Uterus (tissue), 4 donors: ENCODE measurements at places on chromosomes 3 and 15.

DNA sequence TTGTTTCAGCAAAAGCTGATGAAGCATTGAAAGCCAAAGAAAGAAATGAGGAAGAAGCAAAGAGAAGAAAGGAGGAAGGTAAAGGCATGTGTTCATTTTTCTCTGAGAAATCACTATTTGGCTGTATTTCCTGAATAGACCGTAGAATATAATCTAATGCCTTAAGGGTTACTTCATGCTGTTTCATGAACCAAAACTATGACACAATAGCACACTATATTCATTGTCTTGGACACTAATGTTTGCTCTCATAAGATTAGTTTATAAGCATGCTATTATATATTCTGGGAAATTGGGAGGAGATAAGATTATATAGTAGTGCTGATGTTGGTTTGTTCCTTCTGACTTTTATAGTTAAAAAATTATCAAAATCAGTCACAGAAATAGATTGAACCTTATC is 110.1 kb upstream of the MLF1 start:
- DNase-seq, result no peak

- DNase-seq, result no peak
Observed at GRCh38 chr3:43266451-43266850, 19.9 kb upstream of the SNRK start.

GRCh38 chr3:72044231-72044855 is 259.4 kb upstream of the PROK2 start:
- DNase-seq, result no peak

DNA sequence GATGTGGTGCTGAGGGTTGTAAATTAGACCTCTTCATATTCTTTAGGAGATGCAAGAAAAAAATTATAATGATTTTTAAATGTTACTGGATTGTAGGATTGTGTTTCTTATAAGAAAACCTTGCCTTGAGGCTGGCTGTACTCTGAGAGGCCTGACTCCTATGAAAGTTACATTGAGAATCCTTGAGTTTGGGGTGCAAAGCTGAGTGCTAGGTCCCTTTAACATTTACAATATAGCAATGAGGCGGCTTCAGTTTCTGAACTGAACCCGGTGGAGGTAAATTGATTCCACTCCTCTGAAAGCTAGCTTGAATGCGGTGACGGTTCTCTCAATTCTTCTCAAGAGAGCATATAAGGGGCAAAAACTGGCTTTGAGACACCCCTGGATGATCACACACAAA is at the start of gene TMPRSS7:
TMPRSS7 (plus strand) TSS at position 301 of the 400 bp plus-strand sequence. CDS start 110 bp downstream, outside the sequence.
- no peak for DNase-seq

DNA sequence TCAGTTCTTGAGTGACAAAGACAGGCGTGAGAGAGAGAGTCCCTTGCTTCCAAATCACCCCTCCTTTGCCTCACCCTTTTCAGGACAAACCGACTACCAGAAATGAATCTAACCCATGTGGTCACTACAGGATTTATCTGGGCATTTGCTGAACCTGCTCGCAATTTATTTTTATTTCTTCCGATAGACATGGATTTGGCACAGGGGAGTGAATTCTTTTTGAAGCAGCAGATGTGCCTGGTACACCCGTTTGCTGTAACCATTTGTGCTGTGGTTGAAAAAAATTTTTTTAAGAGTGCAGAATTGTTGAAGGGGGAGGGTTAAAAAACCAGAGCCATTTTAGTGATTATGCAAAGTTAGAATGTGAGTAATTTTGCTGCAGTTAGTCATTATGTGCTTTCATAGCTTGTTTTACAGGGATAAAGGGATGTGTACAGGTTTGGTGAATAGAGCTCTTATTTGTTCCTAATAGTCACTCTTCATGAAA is 442.0 kb downstream of the LPP start:
- no peak for DNase-seq

GRCh38 chr3:55654123-55654760 is 167.1 kb upstream of the WNT5A start:
- no peak for DNase-seq

GRCh38 chr3:104564045-104564643 is 802.6 kb upstream of the ALCAM start:
- DNase-seq, result no peak

DNA sequence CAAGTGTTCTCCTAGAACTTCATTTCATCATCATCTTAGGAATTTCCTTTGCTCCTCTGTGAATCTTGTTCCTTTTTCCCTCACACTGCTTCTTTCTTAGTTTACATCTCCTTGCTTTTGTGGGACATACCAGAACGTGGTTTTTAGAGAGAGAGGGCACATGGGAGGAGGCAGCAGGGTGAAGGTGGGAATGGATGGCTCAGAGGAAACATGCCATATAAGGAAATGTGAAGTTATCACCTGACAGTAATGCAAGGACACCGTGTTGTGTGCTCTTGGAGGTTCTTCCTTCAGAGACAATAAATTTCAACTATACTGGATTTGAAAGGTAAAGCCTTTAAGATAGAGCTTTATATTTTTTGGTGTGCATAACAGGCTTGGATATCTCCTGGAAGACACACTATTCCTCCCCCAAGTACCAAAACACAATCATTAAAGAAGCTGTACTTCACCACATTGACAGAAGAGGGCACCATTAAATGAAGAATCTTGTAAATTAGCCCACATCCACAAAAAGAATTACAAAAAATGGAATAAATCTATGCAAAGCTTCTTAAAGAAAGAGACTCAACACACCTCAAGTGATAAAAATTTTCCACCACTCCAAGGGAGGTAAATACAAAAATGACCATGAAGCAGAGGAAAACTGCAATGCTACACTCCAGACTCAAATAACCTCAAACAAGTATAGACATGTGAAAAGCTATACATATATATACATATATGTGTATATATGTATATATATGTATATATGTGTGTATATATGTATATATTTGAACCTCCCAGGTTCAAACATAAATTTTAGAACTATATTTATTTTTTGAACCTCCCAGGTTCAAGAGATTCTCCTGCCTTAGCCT is 26.1 kb downstream of the RPL39L start:
- no peak for DNase-seq

GRCh38 chr3:106119614-106120082 is 250.8 kb upstream of the CBLB start:
- no peak for DNase-seq

DNA sequence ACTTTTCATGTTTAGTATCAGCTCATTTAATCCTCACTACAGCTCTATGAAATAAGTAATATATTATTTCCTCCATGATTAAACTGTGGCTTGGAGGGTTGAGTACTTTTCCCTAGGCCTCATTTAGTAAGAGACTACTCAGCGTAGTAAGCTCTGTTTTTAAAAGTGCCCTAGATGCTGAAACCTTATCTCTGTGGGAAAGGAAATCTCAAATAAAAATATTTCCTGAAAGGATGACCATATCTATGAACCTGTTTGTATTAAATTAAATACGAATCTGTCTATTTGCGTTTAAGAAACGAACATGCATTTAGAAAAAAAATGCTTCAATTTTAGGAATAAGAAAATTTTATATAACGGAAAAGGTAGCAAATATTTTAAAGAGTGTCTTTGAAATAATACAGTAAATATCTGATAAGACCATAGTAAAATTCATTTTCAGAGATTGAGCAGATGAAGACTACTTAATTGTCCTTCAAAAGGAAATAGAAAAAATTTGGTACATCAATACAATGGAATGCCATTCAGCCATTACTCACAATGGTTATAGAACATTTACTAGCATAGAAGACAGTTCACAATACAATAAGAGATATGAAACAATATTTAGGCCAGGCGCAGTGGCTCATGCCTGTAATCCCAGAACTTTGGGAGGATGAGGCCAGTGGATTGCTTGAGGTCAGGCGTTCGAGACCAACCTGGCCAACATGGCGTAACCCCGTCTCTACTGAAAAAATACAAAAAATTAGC is 56.2 kb downstream of the ATG7 start:
- DNase-seq, result no peak

DNA sequence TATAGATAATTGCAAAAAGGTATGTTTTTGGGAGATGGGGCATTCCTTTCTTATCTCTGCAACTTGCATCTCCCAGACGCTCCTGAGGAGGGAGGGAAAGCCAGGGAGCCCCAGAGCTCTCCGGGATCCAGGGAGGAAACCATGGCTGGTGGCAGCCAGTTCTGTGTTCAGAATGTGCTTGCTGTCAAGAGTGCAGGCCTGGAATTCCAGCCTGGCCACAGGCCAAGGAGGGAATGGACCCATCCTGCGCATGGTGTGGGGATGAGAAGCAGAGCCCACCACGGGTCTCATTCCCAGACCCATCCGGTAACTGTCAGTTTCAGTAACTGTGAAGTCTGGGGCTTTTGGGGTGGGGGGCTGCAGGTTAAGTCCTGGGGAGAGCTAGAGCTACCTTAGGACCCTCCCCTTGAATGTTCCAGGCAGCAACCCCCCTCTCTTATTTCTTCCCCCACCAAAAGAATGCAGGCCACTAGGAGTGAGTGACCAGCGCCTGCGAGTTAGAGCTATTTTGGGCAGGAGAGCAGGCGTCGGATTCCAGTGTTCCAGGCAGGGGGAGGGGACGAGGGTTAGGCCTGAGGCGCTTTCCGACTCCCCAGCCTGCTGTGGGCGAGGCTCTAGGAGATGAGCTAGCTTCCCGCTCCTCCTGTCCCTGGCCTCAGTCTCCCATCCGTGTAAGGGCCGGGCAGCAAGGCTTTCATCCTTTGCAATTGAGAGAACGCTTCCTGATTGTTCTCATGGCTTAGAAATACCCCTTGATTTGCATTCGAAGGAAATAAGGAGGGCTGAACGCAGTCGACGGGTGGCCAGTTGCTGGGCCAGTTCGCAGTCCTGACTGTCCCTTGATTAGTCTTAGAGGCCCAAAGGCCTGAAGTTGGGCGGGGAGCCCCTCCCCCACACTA is 781 bp upstream of the DAG1 start:
- peak; percentile 76 for DNase-seq

GRCh38 chr3:54506603-54507002 is 384.3 kb downstream of the CACNA2D3 start:
- DNase-seq, result no peak

- no peak for DNase-seq
Observed at GRCh38 chr3:155948476-155948875, 78.0 kb downstream of the GMPS start.

- peak; percentile 86 for DNase-seq
Observed at GRCh38 chr3:197811343-197811742, 20.3 kb downstream of the LRCH3 start.

- DNase-seq, result no peak
Observed at GRCh38 chr3:42681361-42682038, 3.8 kb upstream of the KLHL40 start.

GRCh38 chr3:50204804-50205412 is at the start of gene SLC38A3:
Gene SLC38A3 (plus strand): TSS chr3:50205271. CDS start chr3:50214200, 8,929 bp downstream.
- no peak for DNase-seq

DNA sequence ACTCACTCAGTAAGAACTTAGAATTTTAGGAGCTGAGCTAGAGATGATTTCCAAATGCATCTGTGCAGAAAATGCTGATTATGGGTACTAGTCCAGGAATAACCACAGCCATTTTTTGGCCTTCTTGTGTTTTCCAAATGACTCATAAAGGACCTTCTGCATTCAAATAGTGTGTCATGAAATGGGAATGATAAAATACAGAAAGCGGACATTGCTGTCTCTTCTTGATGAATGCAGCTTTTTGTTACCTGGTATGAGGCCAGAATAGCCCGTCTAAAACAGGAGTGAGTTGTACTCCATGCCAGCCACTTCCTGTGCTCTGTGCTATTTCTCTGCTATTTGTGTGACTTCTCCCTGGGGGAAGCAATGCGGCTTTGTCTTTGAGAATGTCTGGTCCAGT is 20.5 kb upstream of the FRMD5 start:
- no peak for DNase-seq

- peak; percentile 84 for DNase-seq
Observed at GRCh38 chr15:93152951-93153350, 63.9 kb upstream of the RGMA start.

DNA sequence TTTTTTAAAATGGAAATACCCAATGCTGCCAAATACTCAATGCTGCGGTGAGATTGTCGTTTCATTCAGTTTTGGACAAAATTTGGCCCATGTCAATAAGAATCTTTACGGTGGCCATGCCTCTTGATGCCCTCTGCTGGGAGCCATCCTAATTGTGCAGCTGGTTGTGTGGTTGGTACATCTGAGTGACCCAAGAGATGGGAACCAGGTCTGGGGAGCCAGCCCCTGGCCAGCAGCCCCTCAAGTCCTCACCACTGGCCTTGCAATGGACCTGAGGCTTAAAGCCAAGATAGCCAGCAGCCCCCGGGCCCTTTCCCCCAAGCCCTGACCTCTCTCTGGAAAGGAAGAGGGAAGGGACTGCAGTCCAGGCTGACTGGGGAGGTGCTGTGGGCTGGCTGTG is 36.4 kb upstream of the ESYT3 start:
- DNase-seq, result no peak

DNA sequence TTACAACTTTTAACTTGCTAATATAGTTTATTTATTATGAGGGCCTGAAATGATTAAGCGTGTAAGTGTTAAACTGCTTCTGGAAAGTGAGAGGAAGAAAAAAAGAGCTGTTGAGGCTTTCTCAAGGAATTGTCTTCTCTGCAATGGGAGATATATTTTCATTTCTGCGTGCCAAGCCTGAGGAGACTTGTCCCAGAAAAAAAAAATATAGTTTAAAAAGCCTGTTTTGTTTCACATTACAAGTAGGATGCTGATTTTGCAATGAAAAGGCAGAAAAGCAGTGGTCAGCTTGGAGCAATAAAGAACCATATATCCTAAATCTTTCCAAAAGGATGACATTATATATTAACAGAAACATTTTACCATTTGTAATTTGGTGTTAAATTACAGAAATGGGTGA is 115.5 kb downstream of the GMNC start:
- DNase-seq, result no peak

- DNase-seq, result no peak
Observed at GRCh38 chr15:99944131-99944530, 210.9 kb upstream of the LYSMD4 start.

DNA sequence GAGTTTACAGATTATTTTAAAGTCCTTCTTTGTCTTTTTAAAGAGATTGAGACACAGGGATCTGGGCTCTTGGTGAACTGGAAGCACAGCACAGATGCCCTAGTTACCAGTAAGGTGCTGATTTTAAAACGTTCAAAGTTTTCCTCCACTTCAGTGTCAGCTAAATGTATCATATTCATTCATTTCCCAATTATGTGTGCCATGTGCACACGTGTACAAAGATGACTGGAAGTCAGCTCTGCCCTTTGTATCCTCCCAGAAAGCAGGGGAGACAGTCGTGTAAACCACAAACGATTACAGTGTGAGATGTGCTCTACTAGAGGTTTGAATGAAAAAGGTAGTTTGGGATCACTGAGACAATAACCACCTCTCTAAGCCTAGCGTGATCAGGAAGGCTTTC is 730 bp downstream of the ZKSCAN7 start:
- DNase-seq, result no peak

DNA sequence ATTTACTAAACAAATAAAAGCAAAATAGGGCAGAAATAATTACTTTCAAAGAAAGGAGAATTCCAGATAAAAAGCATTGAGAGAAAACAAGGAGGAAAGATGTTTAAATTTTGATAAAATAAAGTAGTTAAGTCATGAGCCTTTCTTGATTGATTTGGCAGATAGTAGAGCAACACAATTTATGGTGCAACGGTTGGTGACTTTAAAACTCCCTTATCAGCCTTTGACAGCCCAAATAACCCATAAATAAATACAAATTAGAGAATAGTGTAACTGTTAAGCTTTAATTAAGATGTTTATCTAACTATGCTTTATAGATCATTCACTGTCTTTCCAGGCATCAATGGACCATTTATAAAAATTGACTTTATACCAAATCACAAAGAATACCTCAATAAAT is 54.0 kb upstream of the EIF1B start:
- DNase-seq, result no peak
